ENCODE measurements at places on chromosomes 6 and 20.

DNA sequence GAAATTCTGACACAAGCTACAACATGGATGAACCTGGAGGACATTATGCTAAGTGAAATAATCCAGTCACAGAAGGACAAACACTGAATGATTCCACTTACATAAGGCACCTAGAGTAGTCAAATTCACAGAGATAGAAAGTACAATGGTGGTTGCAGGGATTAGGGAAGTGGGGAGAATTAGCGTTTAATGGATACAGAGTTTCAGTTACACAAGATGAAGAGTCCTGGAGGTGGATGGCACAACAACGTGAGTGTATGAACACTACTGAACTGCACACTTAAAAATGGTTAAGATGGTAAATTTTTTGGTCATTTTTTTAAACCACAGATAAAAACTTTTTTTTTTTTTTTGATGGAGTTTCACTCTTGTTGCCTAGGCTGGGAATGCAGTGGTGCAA, 24.7 kb downstream of the MOCS3 start:
- no peak for DNase-seq

GRCh38 chr6:1527073-1527457, 82.7 kb upstream of the FOXC1 start:
- peak; percentile 69 for DNase-seq

- peak; percentile 78 for DNase-seq
These were observed 16.5 kb downstream of the SNAI1 start for GRCh38 chr20:49999329-49999728.

GRCh38 chr20:63323357-63323981, 30.5 kb downstream of the COL20A1 start:
- no peak for DNase-seq

DNA sequence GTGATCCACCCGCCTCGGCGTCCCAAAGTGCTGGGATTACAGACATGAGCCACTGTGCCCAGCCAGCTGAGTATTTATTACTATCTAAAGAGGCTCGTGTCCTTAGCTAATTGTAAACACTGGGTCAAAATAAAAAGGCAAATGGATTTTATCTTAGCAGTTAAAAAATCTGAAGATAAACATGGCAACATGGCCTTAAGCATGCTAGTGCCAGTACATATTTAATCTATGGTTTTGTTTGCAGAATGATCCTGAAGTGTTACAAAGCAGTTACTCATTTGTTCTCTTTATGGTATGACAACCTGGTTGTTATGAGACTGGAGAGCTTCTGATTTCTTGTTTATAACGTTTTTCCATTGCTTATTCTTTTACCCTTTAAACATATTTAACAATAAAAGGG, 3.9 kb upstream of the KIAA0408 start:
- DNase-seq, result no peak

- DNase-seq, result no peak
These were observed 269.8 kb downstream of the CDC5L start for GRCh38 chr6:44657206-44657819.

All from activated CD4-positive, alpha-beta T cell treated with anti-CD3 and anti-CD28 coated beads for 36 hours (primary cell).